ENCODE measurements at places on chromosomes 4 and X.

GRCh38 chrX:9340598-9341290 is 124.1 kb upstream of the TBL1X start:
- DNase-seq, result no peak

DNA sequence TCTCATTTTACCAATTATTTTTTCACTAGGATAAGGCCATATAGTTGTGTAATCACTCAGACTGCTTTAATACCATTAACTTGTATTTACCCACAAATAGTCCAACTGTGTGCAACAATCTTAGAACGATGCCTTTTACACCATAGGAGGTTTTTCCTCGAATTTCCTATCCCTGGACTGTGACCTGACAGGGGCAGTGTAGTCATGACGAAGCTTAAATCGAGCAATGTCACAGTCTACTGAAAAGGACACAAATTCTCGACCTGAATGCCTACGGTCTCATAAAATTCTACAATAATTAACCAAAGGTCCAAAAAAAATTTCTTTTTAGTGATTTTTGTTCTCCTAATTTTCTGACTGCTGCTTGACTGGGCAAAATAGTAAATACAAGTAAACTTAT is 208.9 kb downstream of the ADAMTS3 start:
- DNase-seq, result no peak

GRCh38 chr4:118921786-118922185 is 33.1 kb downstream of the SYNPO2 start:
- no peak for DNase-seq

DNA sequence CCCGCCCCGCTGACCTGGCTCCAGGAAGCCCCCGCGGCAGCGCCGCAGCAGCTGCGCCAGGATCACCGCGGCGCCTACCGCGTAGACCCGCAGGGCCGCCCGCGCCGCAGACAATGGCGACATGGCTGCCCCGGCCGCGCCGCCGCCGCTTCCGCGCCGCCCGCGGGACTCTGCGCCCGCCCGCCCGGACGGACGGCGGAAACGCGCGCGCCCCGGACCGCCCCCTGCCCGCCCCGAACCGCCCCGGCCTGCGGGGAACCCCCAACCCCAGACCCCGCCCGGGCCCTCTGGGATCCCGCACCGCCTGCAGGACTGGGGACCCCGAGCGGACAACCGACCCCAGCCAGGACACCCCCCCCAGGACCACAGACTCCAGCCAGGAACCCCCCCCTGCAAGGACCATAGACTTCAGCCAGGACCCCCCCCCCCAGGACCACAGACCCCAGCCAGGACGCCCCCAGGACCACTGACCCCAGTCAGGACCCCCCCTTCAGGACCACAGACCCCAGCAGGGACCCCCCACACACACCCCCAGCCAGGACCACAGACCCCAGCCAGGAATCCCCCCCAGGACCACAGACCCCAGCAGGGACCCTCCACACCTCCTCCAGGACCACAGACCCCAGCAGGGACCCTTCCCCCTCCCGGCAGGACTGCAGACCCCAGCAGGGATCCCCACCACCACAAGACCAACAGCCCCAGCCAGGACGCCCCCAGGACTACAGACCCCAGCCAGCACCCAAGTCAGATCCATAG is at the start of the genes DHRSX and ZBED1:
DHRSX (minus strand) TSS at position 174 of the 756 bp plus-strand sequence; CDS start at position 123, 51 bp downstream.
ZBED1 (minus strand) TSS at position 174 of the 756 bp plus-strand sequence. CDS start 10,257 bp downstream, outside the sequence.
- no peak for DNase-seq

- no peak for DNase-seq
Observed at GRCh38 chrX:39953879-39954278, 143.9 kb downstream of the BCOR start.

Data from stimulated activated CD4-positive, alpha-beta T cell treated with anti-CD3 and anti-CD28 coated beads, Interleukin-15, amount 100 ng/mL, for 48 hours (primary cell).